ENCODE measurements at places on chromosomes 11 and 22.

DNA sequence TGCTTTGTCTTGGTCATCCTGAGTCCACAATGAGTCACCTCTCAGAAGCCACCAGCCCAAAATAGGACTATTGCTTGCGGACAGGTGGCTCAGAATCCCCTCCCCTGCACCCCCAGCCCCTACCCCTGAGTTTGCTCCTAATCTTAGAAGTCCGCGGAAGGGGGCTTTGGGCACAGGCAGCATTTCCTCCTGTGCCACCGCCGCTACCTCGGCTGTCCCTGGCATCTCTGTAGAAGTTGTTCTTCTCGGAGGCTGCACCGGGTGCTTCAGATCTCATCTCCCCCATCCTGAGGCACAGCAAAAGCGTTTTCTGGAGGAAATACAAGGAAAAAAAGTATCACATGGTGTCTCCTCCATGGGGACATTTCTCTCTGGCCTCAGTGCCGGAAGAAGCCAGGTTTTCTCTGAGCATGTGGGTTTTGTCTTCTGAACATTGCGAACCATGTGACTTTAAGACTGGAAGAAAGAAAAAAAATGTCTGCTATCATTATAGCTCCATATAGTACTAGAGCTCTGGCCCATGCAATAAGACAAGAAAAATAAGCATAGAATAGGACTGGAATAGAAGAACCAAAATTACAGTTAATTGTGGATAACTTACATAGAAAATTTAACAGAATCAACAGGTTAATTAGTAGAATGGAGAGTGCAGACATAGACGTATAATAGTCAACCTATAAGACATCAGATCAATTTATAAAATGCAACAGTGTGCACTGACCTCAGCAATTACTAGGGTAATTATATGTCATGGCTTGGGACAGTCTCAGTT, 63.2 kb downstream of the SHISAL1 start:
- DNase-seq, result no peak

- DNase-seq, result no peak
Observed at GRCh38 chr11:126948563-126948962, 52.0 kb downstream of the KIRREL3 start.

DNA sequence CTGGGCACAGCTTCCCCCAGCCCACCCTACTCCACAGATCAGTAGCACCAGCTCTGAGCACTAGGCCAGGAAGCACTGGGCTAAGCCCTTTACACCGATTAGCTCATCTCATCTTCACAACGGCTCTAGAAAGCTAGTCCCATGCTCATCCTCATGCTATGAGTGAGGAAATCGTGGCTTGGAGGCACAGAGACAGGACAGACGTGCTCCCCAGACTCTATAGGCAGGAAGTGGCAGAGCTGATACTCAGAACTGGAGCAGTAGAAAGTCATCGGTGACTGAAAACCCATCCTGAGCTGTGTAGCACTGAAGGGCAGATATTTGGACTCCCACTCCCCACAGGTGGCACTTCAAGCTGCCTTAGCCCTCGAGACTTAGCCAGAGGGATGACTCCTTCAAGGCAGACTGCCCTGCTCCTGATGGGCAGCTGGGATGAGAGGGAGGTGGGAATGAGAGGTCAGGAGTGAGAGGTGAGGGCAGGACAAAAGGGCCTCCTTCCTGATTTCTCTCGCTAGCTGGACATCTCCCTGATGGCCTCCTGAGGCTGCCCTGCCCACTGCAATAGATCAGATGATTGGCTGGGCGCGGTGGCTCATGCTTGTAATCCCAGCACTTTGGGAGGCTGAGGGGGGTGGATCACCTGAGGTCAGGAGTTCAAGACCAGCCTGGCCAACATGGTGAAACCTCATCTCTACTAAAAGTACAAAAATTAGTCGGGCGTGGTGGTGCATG, 9.7 kb downstream of the CD5 start:
- DNase-seq, result peak; percentile 79

- DNase-seq, result peak; percentile 86
Observed at GRCh38 chr22:50314455-50315288, 7.2 kb upstream of the PLXNB2 start.

DNA sequence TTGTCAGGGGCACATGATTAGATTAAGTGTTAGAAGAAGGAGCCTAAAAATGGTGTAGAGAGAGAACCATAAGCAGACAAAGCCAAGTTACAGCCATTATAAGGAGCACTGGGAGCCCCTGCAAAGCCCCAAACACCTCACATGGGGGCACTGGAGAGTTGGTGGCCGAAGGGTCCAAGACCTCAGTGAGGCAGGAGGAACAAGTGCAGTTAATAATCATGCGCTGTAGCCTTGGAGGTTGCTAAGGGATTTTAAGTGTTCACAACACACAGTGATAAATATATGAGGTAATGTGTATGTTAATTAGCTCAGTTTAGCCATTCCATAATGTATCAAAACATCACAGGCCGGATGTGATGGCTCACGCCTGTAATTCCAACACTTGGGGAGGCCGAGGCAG, 54.4 kb upstream of the JAM3 start:
- DNase-seq, result no peak

GRCh38 chr11:45272701-45273100, 13.4 kb downstream of the SYT13 start:
- no peak for DNase-seq

DNA sequence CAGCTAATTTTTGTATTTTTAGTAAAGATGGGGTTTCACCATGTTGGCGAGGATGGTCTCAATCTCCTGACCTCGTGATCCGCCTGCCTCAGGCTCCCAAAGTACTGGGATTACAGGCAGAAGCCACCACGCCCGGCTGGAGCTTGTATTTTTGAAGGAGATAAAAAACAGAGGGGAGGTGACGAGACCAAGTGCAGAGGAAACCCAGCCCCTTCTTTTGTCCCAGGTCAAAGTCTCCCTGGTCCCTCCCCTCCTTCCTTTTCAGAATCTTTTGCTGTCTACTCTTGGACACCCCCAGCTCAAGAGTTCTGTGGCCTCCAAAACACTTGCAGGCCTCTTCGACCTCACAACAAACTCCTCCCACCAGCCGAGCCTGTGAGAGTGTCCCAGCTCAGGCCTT, 12.2 kb upstream of the TMEM184B start:
- DNase-seq, result no peak

- DNase-seq, result no peak
Observed at GRCh38 chr22:42959576-42960509, 55.1 kb downstream of the PACSIN2 start.

DNA sequence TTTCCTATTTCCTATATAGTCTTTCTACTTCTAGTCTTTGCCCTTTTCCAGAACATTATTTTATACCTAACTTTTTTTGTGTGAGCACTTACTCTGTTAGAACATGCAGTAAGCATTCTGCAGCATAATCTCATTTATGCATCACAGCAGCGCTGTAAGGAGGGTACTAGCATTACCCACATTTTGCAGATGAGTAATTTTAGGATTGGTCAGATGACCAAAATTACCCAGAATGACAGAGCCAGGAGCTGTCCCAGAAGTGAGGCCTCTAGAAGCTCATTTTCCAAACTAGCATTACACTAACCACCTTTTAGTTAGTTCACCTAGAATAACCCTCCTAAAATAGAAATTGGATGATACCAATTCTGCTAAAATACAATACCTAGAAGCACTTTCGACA, 47.1 kb upstream of the ARHGAP32 start:
- no peak for DNase-seq

DNA sequence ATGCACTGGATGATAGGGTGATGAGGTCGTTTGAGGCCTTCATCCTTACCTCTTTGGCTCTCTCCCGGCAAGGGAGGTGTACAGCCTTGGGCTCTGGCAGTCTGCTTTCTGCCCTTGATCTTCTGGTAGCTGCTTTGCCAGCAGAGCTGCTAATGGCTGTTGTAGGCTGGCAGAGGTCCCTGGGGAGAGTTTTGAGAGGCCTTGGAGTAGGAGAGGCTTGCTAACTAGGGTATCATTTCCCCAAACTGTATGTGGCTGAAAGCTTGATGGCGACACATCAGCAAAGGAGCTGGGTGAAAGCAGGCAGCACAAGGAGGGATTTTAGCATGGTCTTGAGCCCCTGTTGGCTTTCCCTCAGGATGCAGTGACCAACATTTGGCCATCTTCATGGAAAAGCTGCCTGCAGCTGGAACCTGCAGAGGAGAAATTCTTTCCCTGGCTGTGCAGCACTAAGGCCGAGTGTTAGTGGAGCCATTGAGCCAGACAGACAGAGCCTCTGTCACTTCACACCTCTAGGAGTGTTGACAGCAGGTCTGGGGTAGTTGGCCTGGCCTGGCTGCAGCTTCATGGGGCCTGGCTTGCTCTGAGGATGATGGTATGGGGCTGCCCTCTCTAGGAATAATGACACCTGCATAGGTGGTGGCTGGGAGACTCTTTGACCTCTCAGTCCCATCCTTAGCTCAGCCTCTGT, 3.5 kb upstream of the AMPD3 start:
- no peak for DNase-seq

- DNase-seq, result peak; percentile 22
Observed at GRCh38 chr11:45725776-45726492, 60.5 kb upstream of the CHST1 start.

GRCh38 chr11:85619499-85619898, 7.6 kb downstream of the DLG2 start:
- DNase-seq, result no peak

DNA sequence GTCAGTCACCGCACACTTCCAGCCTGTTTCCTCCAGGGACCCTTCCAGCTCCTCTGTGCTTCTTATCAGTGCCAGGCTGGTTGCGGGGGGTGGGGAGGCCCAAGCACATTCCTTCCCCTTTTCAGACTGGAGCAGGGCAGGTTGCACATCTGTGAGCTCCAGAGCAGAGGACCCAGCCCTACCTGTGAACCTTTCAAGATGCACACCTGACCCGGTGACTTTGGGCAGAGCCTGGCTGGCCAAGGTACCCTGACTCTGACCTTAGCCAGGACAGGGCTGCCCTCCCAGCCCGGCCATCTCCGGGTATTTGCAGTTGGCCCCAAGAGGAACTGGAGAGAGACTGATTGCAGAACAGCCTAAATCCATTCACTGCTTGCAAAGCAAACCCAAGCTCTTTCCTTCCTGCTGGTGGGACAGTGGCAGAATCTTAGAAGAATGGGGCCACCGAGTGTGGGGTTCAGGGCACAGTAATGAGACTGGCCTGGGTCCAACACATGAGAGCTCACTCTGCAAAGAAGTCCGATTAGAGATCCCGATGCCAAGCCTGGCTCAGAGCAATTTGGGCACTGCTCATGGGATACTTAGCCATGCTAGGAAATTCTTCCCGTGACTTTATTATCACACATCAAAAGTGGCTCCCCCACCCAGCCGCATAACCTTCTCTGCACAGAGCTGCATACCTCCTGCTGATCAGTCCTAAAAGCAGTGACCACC, 64.7 kb upstream of the CCND1 start:
- DNase-seq, result no peak

DNA sequence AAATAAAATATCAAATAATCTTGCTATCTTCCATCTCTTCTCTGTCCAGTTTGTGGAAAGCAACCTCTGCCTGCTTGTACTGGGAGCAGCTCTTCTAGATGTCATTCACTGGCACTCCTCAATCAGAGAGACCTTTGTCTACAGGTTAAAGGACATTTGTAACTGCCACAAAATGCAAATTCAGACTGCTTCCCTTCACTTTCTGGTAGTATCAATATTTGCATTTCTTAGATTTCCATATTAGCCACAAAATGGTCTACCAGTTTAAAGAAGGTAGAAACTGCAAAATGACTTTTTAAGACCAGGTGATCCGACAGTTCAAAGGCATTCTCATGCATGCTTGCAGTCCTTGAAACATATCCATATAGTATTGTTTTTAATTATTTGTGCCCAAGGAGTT, 51.7 kb upstream of the RCN1 start:
- no peak for DNase-seq

- no peak for DNase-seq
Observed at GRCh38 chr11:60221181-60221580, 21.8 kb downstream of the MS4A4E start.

DNA sequence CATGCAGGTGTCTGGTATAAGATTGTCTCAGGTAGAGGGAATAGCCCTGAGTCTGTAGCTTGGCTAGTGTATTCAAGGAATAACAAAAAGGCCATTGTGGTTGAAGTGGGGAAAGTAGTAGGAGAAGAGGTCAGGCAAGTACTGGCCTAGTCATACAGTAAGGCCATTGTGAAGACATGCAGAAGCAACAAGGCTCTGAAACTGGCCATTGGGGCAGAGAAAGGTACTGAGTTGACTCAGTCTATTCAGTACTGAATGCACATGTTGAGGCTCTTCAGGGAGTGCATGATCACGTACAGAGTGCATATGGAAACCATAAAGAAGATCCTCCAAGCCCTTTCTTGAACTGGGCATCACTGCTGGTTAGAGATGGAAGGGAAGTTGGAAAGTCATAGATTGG, 477.6 kb downstream of the SOX6 start:
- no peak for DNase-seq

DNA sequence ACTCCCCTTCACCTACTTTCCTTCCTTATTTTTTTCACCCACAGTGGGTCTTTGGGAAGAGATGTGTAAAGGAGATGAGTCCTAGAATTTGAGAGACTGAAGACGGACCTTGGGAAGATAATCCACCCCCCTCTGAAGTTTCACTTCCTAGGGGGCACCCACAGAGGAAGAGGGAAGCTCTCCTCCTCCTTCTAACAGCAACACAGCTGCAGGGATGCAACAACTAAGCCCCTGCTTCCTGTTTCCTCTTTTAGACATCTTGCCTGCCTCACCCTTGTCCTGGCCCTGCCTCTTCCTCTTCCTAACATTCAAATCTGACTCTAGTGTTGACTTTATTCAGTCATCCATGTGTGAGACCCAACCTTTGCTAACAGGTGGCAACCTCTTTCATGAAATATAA, 424.6 kb downstream of the BUD13 start:
- DNase-seq, result no peak

- no peak for DNase-seq
Observed at GRCh38 chr11:28123151-28123581, 15.0 kb downstream of the METTL15 start.

- DNase-seq, result no peak
Observed at GRCh38 chr22:38716826-38717225, 11.1 kb downstream of the GTPBP1 start.

DNA sequence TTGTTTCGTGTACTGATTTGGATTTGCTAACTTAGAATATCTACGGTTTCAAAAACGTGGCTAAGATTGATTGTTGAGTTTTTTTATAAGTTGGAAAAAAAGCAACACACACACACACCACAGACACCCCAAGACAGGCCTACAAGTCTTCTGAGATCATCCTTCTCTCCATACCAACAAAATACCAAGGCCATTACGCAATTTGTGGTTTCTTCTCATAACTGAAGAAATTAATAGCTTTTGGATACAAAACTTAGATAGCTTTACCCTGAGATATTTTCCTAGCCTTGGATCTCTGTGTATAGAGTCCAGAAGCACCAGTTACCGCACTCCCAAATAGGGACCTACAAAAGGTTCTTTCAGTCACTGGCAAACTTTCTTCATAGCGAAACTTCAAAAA, 113.6 kb downstream of the SIK3 start:
- DNase-seq, result no peak

GRCh38 chr11:128627666-128628324, 40.4 kb upstream of the ETS1 start:
- DNase-seq, result peak; percentile 58

DNA sequence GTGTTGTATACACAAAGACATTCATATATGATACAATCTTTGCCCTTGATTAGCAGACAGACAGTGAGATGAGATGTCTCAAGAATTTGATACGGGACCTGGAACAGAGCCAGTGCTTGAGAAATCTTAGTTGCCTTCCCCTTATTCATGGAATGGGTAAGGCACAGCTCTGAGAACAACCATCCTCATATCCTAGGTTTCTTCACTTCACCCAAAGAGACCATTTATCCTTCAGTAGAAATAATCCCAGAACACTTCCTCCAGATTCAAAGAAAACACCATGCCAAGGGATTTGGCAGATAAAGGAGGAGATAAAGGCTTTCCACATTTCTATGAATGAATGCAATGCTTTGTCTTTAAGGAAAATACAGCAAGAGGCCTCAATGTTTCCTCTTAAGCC, 8.8 kb upstream of the IZUMO1R start:
- no peak for DNase-seq

GRCh38 chr11:112163875-112164685, at the start of gene IL18:
Gene IL18 (minus strand): TSS chr11:112164094. CDS start chr11:112155053, 9,041 bp downstream.
- no peak for DNase-seq

Data from stimulated activated CD4-positive, alpha-beta T cell treated with anti-CD3 and anti-CD28 coated beads, Interleukin-15, amount 100 ng/mL, for 24 hours (primary cell).